ENCODE measurements at places on chromosomes 7 and 10. TPM values are rescaled to one million over a fixed set of nuclear protein-coding genes. Genes with fewer than 3 reads are reported as not detected.
A peak's percentile ranks its signal among the peaks of the same experiment; 100 is the strongest.

BAG3 gene
- 16.8 TPM for polyA plus RNA-seq

DNA sequence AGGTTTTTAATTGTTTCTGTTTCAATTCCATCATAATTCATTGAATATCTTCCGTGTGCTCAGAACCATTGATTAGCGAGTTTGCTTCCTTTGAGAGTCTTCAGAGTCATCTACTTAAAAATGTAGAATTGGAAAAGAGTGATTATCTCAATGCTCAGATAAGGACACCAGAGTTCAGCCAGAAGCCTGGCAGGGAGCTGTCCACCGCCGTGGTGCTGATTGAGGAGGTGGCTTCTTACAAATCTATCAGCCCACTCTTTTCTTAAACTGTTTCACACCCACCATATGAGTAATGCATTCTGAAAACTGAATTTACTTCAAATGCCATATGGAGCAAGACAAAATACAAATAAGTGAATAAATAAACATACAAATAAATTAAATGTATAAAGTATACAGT lies 79.3 kb downstream of the INSYN2A start:
- peak; percentile 26 for DNase-seq

LOXL4 gene
- polyA plus RNA-seq: 11.4 TPM

HMX3 gene
- 0.07 TPM for polyA plus RNA-seq

DNA sequence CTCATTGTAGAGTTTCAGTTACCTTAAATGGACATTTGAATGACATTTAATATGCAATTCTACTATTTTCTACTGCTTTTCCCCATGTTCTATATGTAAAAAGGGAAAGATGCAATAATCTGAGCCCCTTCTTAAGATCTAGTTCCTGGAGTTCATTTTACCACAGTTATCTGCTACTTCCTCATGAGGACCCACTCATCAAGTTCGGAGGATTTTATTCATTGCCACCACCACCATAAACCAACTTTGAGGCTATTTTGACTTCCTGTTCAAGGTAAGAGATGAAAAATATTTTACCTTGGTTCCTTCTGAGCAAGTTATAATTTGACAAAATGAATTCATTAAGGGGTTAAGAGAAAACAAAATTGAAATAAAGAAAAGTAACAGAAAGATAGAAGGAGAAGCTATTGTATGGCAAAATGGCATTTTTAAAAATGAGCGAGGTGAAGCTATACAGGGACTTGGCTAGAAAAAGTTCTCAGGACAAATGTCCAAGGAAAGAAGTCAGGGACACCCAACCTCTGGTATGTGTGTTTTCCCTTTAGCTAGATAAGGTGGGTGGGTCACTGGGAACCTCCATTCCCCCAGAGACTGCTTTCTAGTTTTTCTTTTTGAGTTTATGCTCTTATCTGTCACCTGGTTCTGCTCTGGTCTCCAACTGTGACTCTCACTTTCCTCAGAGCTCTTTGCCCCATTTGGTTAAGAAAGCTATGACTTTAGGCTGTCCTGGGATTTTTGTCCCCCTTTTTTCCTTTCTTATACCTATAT lies 14.9 kb upstream of the FAM3C start:
- no peak for DNase-seq

All from pancreas (tissue), 10 donors.